ENCODE measurements at places on chromosomes 13 and 19.
A peak's percentile ranks its signal among the peaks of the same experiment; 100 is the strongest.

GRCh38 chr19:5851302-5851701 is at the start of gene FUT3:
FUT3 (minus strand) TSS chr19:5851449.
- no peak for DNase-seq

DNA sequence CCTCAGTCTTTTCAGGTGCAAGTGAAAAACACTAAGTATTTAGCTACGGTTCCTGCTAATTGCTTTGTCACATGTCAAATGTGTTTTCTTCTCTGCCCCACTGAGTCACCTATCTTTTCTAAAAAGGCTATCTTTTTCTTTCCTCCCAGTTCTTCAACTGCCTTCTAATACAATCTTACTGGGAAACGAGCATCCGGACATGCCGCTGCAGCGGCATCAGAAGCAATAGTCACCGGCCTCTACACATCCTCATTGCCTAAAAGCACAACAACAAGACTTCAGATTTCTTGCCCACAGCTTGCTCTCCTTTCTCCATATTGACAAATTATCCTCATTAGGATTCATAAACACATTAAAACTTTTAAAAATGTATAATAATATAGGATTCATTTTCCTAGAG is 1.2 kb downstream of the PCDH9 start:
- DNase-seq: no peak

DNA sequence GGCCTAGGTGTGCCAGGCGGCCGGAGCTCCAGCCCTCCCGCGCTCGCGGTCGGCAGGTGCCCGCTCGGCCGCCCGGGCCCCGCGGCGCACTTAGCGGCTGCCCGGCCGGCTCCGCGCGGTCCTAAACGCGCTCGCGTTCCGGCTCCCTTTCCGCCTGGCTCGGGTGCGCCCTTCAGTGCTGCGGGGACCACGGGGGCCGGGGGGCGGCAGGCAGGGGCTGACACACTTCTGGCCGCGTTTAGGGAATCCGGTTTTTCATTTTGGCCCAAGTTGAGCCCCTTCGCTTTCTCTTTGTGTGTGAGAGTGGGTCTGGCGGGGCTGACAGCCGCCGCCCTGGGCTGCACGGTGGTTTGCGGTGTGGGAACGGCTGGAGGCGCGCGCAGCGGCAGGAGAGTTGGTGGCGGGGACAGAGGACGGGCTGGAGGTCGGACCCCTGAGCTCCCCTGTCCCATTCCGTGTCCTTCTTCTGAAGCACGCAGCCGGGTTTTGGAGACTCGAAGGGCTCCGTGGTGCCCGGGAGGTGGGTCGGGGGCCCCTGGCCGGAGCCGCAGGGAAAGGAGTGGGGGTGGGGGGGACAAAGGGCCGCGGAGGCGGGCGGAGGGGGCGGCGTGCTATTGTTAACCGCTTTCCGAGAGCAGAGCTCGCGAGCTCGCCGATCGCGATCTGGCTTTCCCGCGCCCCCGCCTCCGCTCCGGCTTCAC is 3.1 kb downstream of the FGF9 start:
- DNase-seq: no peak

DNA sequence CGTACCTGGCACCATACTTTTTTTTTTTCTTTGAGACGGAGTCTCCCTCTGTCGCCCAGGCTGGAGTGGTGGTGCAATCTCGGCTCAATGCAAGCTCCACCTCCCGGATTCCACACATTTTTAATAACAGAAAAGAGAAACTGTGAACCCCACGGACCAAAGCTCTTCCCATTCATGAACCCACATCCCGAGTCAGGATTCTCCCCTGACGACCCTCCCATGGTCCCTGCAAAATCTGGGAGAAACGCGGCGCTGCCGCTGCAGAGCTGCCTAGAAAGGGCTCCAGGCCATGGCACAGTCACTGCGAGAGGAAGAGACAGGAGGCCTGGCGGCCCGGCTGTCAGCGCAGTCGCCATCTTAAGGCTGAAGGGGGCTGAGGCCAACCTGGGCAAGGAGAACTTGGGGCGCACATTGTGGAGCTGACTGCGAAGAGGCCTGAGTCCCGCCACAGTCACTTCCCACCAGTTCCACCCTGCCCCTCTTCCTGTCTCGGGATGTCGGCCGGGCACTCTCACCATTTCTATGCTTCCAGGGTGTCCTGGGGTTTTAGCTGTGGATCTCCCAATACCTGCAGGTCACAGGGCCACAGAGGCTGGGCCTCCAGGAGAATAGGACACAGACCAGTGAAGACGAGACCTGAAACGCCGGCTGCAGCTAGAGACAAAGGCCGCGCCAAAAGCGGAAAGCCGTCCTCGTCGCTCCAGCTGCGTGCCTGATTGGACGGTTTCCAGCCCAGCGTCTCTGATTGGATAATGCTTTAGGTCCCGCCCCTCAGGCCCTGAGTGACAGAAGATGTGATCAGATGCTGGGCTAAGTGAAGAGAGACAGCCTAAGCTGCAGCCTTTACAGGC is 71.0 kb downstream of the ZNF486 start:
- DNase-seq: peak; percentile 78

GRCh38 chr13:38670627-38671026 is 16.2 kb upstream of the FREM2 start:
- DNase-seq: no peak
